ENCODE measurements at places on chromosomes 4 and X.

- H3K27ac ChIP-seq: no peak overlapping the region
- H3K27me3 ChIP-seq: no peaks in the 10 kb centered on the region
- no peaks in the 10 kb centered on the region for H3K36me3 ChIP-seq
- no peak overlapping the region for H3K4me3 ChIP-seq
- no peaks in the 10 kb centered on the region for H3K4me1 ChIP-seq
Observed at GRCh38 chr4:91846233-91846632, 457.5 kb upstream of the GRID2 start.

- H3K27ac ChIP-seq: peak overlapping the region; percentile 28
- DNase-seq: no peak
- no peak overlapping the region for H3K4me3 ChIP-seq
- no peaks in the 10 kb centered on the region for H3K27me3 ChIP-seq
Observed at GRCh38 chr4:94469221-94469784, 17.6 kb downstream of the PDLIM5 start.

GRCh38 chrX:70196961-70197720, 19.9 kb downstream of the DGAT2L6 start:
- no peak overlapping the region for H3K27ac ChIP-seq
- H3K4me3 ChIP-seq: no peak overlapping the region
- H3K27me3 ChIP-seq: no peaks in the 10 kb centered on the region
- no peaks in the 10 kb centered on the region for H3K4me1 ChIP-seq
- peak; percentile 27 for DNase-seq
- no peaks in the 10 kb centered on the region for H3K36me3 ChIP-seq

DNA sequence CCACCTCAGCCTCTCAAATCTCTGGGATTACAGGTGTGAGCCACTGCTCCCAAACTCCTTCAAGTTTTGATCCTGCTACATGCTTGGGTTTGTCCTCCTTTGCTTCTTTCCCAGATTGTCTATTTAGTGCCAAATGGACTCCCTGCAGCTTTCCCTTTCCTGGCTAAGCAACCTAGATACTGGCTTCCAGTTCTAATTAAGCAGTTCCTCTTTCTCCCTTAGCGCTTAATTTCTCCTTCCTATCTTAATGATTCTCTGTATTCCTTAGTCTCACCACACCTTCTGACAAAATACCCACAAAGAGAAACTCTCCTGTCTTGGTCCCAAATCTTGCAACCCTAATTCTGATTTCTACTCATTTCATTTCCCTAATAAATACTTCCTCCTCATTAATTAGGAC, 7.8 kb downstream of the RXFP1 start:
- no peak overlapping the region for H3K4me3 ChIP-seq
- no peak overlapping the region for H3K27ac ChIP-seq
- no peak for DNase-seq
- H3K27me3 ChIP-seq: no peaks in the 10 kb centered on the region

GRCh38 chrX:2717312-2717711, 26.2 kb downstream of the CD99 start:
- H3K4me3 ChIP-seq: no peak overlapping the region

DNA sequence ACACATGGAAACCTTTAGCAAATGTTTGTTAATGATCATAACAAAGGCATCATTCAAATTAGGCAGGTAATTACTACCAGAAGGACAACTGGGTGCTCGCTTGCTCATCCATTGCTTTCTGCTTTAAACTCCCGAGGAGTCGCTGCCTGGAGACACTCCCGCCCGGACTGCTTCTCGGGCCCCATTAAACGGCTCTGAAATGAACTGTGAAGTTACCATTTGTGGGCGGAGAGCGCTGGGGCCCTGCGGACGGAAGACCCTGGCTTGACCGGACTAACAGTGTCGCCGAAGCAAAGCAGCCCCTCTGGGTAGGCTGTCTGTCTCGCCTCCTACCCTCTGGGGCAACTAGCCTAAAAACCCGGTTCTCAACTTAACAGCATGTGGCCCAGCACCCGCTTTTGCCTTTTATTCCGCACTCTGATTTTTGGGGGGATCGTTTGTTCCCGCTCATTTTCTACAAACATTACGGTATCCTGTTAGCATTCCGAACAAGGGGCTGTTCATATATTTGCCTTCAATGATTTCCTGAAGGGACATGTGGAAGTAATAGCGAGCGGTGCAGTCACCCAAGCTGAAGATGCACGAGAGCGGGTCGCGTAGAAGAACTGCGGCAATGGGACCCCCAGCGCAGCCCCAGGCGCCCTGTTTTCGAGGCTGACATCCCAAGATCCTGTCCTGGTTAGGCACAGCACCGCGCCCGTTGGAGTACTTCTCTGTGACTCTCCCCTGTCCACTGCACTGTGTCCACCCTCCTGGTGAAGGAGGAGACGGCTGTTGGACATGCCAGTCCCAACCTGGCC, 1.6 kb upstream of the PDGFRA start:
- no peaks in the 10 kb centered on the region for H3K4me1 ChIP-seq
- peak; percentile 20 for DNase-seq
- peak overlapping the region; percentile 59 for H3K4me3 ChIP-seq
- H3K27ac ChIP-seq: peak overlapping the region; percentile 82
- peaks cover 59% of the 10 kb centered on the region for H3K27me3 ChIP-seq
- no peaks in the 10 kb centered on the region for H3K36me3 ChIP-seq

DNA sequence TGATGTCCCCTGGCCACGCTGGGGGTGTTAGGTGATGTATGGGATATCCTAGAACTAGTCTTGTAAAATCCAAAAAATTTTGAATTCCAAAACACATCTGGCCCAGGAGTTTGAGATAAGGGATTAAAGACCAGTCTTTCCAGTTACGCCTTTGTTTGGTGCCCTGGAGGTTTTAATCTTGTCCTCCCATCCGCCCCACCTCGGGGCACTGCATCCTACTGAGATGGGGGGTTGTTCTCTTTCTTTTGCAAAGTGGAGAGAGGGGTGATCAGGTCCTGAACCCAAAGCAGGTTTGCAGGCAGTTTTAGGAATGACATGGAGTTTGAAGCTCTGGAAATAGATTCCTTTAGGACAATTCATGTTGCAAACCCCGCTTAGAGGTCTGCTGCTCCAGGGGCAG, 1.8 kb downstream of the SUV39H1 start:
- no peaks in the 10 kb centered on the region for H3K36me3 ChIP-seq
- no peak overlapping the region for H3K27ac ChIP-seq
- H3K4me3 ChIP-seq: no peak overlapping the region
- H3K4me1 ChIP-seq: no peaks in the 10 kb centered on the region
- no peaks in the 10 kb centered on the region for H3K27me3 ChIP-seq
- no peak for DNase-seq

- no peak overlapping the region for H3K4me3 ChIP-seq
- no peaks in the 10 kb centered on the region for H3K4me1 ChIP-seq
- no peak for DNase-seq
- H3K27ac ChIP-seq: no peak overlapping the region
- H3K27me3 ChIP-seq: no peaks in the 10 kb centered on the region
Observed at GRCh38 chr4:74030285-74030684, 8.2 kb downstream of the CXCL3 start.

GRCh38 chrX:52574416-52575275, 57.8 kb upstream of the XAGE1B start:
- DNase-seq: no peak
- H3K4me3 ChIP-seq: no peak overlapping the region
- H3K27ac ChIP-seq: no peak overlapping the region
- no peaks in the 10 kb centered on the region for H3K36me3 ChIP-seq

DNA sequence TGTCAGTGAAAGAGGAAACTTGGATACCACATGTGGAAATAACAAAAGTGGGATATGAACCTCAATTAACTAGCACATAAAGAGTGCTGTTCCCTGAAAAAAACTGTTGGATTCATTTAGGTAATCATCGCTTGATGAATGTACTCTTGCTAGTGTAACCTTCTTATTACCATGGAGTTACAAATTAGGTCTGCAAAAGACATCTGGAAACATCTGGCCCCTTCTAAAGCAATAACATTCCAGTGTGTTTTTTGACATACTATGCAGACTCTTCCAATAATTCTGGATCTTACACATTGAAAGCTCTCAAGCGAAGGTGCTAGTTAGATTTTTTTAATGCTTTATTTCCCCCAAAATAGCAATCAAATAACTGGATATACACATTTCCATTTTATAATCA, 134.6 kb downstream of the ATP10D start:
- H3K27me3 ChIP-seq: no peaks in the 10 kb centered on the region
- no peak overlapping the region for H3K4me3 ChIP-seq
- H3K4me1 ChIP-seq: no peaks in the 10 kb centered on the region

- H3K36me3 ChIP-seq: no peaks in the 10 kb centered on the region
- no peak overlapping the region for H3K27ac ChIP-seq
- no peak overlapping the region for H3K4me3 ChIP-seq
Observed at GRCh38 chrX:118961866-118962560, 12.4 kb upstream of the LONRF3 start.

GRCh38 chrX:110172215-110172614, 145.7 kb downstream of the AMMECR1 start:
- DNase-seq: no peak
- H3K4me1 ChIP-seq: no peaks in the 10 kb centered on the region
- H3K36me3 ChIP-seq: no peaks in the 10 kb centered on the region
- H3K4me3 ChIP-seq: no peak overlapping the region
- H3K27ac ChIP-seq: no peak overlapping the region
- no peaks in the 10 kb centered on the region for H3K27me3 ChIP-seq

DNA sequence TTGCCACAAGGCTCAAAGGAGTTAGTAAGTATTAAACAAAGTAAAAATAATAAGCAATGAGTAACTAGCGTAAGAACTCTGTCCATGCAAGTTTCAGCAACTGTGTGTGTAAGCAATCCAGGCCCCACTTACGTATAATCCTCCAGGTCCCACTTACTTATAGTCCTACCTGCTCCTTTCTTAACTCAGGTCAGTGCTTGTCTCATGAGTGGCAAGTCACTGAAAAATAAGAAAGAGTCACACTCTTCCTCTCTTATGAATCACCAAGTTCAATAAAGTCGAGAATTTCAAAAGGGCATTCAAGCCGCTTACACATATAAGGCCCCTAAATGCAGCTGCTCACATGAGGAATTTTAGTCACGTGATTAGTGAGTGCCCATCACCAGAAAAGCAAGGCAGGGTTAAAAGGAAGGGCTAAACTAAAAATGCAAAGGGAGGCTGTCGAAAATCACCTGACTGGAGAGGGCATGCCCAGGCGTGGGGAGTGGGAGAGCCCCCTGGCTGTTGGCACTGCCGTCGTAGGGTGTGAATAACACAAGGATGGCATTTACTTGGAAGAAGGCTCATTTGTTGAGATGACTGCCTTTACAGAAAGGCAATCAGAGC, 58.2 kb downstream of the ZNF827 start:
- DNase-seq: no peak
- H3K4me3 ChIP-seq: no peak overlapping the region
- H3K27ac ChIP-seq: peak overlapping the region; percentile 79
- peaks cover 12% of the 10 kb centered on the region for H3K4me1 ChIP-seq
- H3K36me3 ChIP-seq: no peaks in the 10 kb centered on the region
- H3K27me3 ChIP-seq: no peaks in the 10 kb centered on the region

DNA sequence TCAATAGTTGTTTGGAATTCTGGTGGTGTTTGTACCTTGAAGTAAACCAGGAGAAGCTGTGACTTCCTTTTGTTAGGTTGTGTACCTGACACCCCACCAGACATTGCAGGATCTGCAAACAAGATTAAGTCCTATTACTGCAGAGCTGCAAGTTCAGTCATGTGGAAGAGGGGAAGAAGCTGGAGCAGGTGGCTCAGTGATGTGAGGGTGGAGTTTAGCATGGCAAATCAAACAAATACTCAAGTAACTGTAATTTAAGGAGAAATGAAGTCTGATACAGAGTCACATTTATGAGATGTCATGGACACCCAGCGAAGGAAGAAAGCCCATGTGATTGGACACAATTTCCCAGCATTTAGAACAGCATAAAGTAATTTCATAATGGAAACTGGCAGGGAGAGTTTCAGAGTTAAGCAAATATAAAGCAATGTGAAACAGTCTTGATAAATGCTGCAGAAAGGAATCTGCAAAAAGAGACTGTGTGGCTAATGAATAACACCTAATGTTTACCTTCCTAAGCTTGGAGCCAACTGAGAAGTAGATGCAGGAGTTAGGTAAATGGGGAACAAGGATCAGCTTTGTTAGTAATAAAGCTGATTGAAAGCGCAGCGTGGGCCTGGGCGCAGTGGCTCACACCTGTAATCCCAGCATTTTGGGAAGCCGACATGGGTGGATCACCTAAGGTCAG, 249.1 kb downstream of the GBA3 start:
- no peaks in the 10 kb centered on the region for H3K36me3 ChIP-seq
- no peaks in the 10 kb centered on the region for H3K4me1 ChIP-seq
- no peaks in the 10 kb centered on the region for H3K27me3 ChIP-seq
- DNase-seq: no peak
- no peak overlapping the region for H3K4me3 ChIP-seq

- no peak overlapping the region for H3K27ac ChIP-seq
- H3K4me1 ChIP-seq: no peaks in the 10 kb centered on the region
- no peaks in the 10 kb centered on the region for H3K27me3 ChIP-seq
- no peak for DNase-seq
- no peaks in the 10 kb centered on the region for H3K36me3 ChIP-seq
Observed at GRCh38 chr4:100929135-100929534, 411.3 kb upstream of the EMCN start.

GRCh38 chr4:48266781-48267180, 2.9 kb downstream of the TEC start:
- H3K27ac ChIP-seq: no peak overlapping the region
- H3K4me3 ChIP-seq: no peak overlapping the region
- H3K27me3 ChIP-seq: no peaks in the 10 kb centered on the region
- no peak for DNase-seq
- no peaks in the 10 kb centered on the region for H3K4me1 ChIP-seq

GRCh38 chr4:18815081-18815778, 793.7 kb upstream of the LCORL start:
- H3K4me1 ChIP-seq: no peaks in the 10 kb centered on the region
- H3K27me3 ChIP-seq: no peaks in the 10 kb centered on the region

GRCh38 chr4:75141162-75141561, 208.2 kb downstream of the PARM1 start:
- no peaks in the 10 kb centered on the region for H3K27me3 ChIP-seq
- H3K27ac ChIP-seq: no peak overlapping the region
- no peak overlapping the region for H3K4me3 ChIP-seq
- no peaks in the 10 kb centered on the region for H3K4me1 ChIP-seq

DNA sequence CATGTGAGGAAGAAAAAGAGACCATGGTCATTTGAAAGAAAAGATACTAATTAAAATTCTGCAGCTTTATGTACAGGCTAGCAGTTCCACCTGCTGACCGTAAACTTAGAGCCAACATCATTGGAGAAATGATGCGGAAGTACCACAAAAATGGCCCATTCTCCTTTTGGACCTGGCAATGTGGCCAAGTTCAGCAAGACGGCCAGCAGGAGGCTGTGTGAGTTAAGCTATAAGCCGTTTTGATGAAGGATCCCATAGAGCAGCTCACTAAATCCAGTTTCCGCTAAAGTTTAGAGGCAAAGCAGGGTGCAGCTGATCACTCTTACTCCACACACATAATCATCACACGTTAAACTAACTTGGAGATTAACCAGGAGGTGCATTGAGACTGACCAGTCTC, 133.8 kb downstream of the LDB2 start:
- H3K4me1 ChIP-seq: no peaks in the 10 kb centered on the region
- H3K4me3 ChIP-seq: no peak overlapping the region
- H3K36me3 ChIP-seq: no peaks in the 10 kb centered on the region

GRCh38 chrX:107729558-107730297, 45.9 kb downstream of the TSC22D3 start:
- H3K4me3 ChIP-seq: no peak overlapping the region
- no peaks in the 10 kb centered on the region for H3K27me3 ChIP-seq
- no peaks in the 10 kb centered on the region for H3K36me3 ChIP-seq
- DNase-seq: peak; percentile 63

- H3K4me3 ChIP-seq: no peak overlapping the region
- no peaks in the 10 kb centered on the region for H3K36me3 ChIP-seq
- no peak overlapping the region for H3K27ac ChIP-seq
- no peaks in the 10 kb centered on the region for H3K27me3 ChIP-seq
Observed at GRCh38 chrX:87679849-87680248, 162.2 kb downstream of the KLHL4 start.
